Fibroblast of pulmonary artery (primary cell): ENCODE measurements at places on chromosomes 5 and 9.

DNA sequence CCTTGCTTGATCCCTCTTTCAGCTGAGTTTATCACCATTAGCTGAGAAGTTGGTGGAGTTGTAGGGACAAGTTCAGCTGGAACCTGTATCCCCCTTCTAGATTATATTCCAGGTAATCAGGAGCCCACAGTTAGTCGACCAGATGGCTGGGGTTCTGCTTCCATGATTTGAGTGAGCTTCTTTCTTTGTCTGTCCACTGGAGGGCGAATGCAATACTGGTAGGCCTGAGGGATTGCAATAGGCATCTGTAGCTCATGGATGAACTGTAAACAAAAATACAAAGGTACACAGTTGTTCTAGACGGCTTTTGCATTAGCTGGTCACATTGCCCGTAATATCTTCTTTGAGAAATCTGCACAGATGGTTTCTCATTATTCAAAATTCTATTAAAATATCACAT, 88.9 kb downstream of the PCSK5 start:
- DNase-seq: peak; percentile 31

DNA sequence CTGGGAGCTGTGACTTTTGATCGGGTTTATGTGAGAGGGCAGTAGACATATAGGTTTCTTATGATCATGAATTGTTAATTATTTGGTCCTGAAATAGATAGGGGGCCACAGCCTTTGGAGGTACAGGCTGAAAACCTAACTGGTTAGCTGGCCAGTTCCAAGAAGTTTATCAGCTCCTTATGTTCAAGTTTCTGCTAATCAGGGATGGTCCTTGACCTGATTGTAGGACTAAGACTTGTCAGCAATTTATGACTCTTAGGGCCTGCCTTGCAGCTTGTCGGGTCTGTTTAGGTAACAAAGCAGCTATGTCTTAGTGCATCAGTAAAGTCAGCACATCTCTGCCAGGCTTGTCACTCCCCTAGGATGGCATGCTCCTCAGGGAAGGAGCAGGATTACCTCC, 151.8 kb upstream of the RUSC2 start:
- no peak for DNase-seq

DNA sequence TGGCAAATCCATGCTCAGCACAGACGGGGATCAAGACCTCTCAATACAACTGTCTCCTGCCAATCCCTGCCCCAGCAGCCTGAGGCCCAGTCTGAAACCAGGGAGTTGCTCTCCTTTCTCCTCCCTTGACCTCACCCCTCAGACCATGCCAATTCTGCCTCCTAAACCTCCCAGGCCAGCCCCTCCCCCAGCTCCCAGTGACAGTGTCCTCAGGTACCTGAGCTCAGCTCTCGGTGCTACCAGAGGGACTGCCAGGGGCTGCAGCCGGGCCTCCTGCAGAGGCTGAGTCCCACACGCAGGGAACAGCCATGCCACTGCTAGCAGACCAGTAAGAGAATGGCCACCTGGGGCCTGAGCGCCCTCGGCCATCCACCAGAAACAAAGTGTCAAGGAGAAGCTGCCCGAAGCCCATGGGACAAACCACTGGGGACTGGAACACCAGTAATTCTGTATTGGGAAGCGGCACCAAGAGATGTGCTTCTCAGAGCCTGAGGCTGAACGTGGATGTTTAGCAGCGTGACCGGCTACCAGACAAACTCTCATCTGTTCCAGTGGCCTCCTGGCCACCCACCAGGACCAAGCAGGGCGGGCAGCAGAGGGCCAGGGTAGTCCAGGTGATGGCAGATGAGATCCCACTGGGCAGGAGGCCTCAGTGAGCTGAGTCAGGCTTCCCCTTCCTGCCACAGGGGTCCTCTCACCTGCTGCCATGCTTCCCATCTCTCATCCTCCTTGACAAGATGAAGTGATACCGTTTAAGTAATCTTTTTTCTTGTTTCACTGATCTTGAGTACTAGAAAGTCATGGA, 557 bp upstream of the IL3 start:
- no peak for DNase-seq

- no peak for DNase-seq
Observed at GRCh38 chr9:127419348-127419747, 4.8 kb upstream of the ZNF79 start.

DNA sequence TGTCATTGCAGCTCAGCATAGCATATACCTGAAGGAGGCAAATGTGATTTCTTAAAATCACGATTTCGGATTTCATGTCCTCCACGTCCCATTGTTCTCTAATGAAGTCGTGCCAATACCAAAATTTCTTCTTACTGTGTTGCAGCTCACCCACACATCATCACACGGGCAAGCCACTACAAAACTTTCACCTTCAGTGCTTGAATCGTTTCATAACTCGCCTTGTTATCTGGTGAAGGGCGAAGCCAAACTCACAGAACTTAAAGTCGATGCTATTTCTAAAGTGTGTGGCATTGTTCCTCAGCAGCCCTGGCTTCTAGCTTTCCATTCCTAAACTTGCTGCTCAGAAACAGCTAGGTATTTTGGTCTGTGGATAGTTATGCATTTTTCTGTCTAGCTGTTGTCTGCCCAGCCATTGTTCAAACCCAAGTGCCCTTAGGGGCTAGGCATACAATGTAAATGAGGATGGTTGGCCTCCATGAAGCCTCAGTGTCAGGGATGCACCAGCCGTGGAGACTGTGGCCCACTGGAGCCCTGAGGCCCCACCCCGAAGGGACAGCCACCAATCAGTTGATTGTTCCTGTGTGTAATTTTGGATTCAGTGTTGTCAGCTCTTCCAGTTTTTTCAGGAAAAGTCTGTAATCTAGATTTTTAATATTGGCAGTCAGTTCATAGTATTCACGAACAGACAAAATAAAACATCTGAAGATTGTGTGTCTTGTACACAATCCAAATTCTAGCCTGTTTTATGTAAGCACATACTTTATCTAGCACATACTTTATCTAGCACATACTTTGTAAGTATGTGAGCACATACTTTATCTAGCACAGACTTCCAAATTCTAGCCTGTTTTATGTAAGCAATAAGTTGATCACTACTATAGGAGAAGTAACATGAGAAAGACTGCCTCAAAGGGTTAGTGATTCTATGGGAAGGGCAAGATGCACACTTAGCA, 112.8 kb downstream of the DAPK1 start:
- DNase-seq: peak; percentile 57

GRCh38 chr5:125655156-125655555, 768.1 kb upstream of the GRAMD2B start:
- DNase-seq: peak; percentile 10

- no peak for DNase-seq
Observed at GRCh38 chr9:5231212-5231611, at the start of gene INSL4. INSL4 (plus strand) TSS chr9:5231419; CDS start chr9:5231524, 105 bp downstream.

DNA sequence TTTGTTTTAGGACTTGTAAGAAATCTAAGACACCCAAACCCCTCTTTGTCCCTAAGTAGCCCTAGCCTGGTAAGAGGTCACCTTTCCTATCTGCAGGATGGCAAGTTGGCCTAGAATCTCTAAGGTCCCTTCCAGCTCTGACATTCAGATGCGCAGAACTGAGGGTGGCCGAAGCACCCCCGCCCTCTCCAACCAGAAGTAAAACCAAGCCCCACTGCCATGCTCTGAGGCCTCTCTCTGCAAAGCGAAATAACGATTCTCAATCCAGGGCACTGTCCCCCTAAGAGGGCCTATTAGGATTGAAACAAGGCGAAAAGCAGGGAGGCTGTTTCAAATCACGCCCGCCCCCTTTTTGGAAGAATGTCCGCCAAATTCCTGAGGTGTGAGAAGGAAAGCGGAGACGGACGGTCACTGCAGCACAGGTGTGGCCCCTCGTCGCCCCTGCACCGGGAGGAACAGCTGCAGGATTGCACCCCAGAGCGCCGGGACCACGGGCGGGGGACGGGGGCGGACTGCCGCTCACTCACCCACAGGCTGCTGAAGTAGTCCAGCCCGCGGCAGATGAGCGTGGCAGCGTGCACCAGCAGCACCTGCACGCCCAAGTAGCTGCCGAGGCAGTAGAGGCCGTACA, 824 bp downstream of the TMEM245 start:
- peak; percentile 17 for DNase-seq
